ENCODE measurements at places on chromosomes 12 and 14. TPM values are rescaled to one million over a fixed set of nuclear protein-coding genes. Genes with fewer than 3 reads are reported as not detected.

GRCh38 chr12:48924617-48925303 lies 532 bp downstream of the FKBP11 start:
- peak overlapping the region; percentile 52 for H3K4me3 ChIP-seq
- no peak overlapping the region for H3K27ac ChIP-seq
- no peaks in the 10 kb centered on the region for H3K27me3 ChIP-seq
- peak; percentile 77 for DNase-seq

DNA sequence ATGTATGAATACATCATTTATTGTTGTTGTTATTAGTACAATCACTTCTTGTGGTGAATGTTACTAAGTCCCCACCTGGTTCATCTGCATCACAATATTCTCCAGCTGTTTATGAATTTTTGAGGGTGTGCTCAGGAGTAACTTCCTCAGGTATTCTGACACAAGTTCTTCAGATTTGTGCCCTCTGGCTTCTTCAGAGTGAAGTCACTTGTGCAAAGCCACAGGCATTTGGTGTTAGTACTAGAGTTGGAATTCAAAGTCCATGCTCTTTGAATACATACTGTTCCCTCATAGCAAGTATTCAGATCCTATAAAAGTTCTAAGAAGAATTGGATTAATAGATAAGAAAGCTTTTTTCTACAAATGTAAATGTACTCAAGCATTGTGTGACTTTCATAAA lies 150.3 kb upstream of the AVPR1A start:
- no peak for DNase-seq
- no peaks in the 10 kb centered on the region for H3K27me3 ChIP-seq
- H3K27ac ChIP-seq = no peak overlapping the region

- no peak overlapping the region for H3K27ac ChIP-seq
- H3K4me3 ChIP-seq = no peak overlapping the region
- H3K36me3 ChIP-seq = no peaks in the 10 kb centered on the region
- DNase-seq = no peak
- no peaks in the 10 kb centered on the region for H3K4me1 ChIP-seq
Measured at GRCh38 chr12:101948365-101948764, 71.0 kb downstream of the DRAM1 start.

DNA sequence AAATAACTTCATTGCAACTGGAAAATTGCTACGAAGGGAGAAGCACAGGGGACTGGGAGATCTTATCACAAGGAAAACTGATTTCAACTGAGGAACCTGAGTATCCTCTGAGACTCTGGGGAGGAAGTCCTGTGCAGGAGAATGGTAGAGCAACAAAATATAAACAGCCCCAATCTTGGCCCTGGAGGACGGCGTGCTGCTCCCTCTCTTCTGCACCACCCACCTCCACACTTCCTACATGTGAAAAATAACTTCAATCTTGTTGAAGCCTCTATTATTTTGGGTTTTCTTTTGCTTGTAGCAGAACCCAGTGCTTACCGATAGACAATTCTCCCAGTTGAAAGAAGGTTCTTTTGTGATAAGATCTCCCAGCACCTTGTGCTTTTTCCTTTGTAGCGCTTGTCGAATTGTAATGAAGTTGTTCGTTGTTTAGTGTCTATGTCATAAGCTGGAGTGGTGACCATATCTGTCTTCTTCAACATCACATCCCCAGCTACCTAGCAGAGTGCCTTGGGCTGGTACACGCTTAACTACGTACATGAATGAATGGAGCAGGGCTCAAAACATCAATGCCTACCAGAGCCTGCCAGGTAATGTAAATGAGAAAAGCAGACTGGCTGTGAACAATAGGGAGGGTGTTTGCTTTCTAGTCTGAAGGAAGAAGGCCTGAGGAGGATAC lies 2.8 kb upstream of the CD4 start:
- H3K4me1 ChIP-seq = no peaks in the 10 kb centered on the region
- no peak overlapping the region for H3K27ac ChIP-seq
- H3K27me3 ChIP-seq = no peaks in the 10 kb centered on the region
- H3K4me3 ChIP-seq = no peak overlapping the region
- no peak for DNase-seq
- no peaks in the 10 kb centered on the region for H3K36me3 ChIP-seq

GRCh38 chr12:56155256-56155845 lies 2.8 kb upstream of the MYL6 start:
- H3K4me1 ChIP-seq = peaks cover 35% of the 10 kb centered on the region
- peaks cover 21% of the 10 kb centered on the region for H3K36me3 ChIP-seq
- no peak overlapping the region for H3K27ac ChIP-seq
- H3K27me3 ChIP-seq = no peaks in the 10 kb centered on the region

DNA sequence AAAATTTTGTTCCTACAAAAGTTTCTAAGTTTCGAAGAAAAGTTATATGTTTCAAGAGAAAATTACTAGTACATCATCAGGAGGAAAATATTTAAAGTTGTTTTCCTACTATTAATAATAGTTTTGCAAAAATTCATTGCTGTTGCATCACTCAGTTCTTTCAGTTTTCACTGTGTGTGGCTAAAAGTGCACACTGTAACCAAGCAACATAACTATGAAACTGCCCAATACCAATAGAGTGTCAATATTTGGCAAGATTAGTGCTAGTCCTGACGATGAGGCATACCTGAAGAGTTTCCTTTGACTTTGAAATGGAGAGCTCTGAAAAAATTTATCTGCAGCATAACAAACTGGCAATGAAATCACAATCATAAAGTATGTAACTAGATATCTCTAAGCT lies 194.3 kb downstream of the CPNE8 start:
- no peaks in the 10 kb centered on the region for H3K36me3 ChIP-seq
- H3K27me3 ChIP-seq = no peaks in the 10 kb centered on the region
- H3K4me3 ChIP-seq = no peak overlapping the region
- H3K27ac ChIP-seq = no peak overlapping the region
- DNase-seq = no peak
- no peaks in the 10 kb centered on the region for H3K4me1 ChIP-seq

Gene LRIG3
- 0.03 TPM for polyA plus RNA-seq

DNA sequence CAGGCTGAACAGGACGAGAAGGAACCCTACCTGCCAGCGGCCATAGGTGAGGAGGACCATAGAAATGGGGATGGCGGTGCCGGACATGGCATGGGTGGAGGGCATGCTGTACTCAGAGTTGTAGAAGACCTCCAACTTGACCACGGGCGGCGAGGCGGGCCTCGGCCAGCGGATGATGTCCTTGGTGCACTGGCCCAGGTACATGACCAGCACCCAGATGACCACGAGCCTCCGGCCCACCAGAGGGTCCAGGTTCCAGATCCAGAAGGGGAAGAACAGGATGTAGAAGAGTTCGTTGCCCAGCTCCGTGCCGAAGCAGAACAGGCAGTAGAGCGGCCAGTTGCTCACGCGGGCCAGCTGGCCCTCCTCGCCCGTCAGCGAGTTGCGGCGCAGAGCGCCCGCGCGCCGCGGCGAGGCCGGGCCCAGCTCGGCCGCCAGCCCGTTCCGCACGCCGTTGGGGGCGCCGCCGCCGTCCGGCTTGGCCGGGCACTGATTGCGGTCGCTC lies 582 bp downstream of the SGPP1 start:
- peak overlapping the region; percentile 61 for H3K27ac ChIP-seq
- H3K36me3 ChIP-seq = no peaks in the 10 kb centered on the region
- H3K4me3 ChIP-seq = peak overlapping the region; percentile 82
- H3K27me3 ChIP-seq = no peaks in the 10 kb centered on the region
- peaks cover 7% of the 10 kb centered on the region for H3K4me1 ChIP-seq

DNA sequence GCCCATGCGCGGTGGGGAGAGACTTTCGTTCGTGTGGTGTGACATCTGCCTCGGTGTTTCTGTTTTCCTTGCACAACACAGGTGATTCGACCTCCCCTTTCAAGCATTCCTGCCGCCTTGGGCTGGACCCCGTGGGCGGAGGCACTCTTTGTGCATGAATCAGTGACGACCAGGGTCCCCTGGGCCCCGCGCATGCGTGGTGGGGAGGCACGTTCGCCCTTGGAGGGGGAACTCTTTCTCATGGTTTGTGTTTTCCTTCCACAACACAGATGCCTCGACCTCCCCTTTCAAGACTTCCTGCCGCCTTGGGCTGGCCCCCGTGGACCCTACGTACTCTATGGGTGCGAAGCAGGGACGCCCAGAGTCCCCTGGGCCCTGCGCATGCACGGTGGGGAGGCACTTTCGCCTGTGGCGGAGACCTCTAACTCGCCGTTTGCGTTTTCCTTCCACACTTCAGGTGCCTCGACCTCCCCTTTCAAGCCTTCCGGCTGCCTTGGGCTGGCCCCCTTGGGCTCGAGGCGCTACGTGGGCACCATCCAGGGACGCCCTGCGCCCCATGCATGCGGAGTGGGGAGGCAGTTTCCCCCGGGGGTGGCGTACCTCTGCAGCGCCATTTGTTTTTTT lies 340.9 kb downstream of the ALG10 start:
- peak overlapping the region; percentile 39 for H3K4me3 ChIP-seq
- H3K36me3 ChIP-seq = no peaks in the 10 kb centered on the region
- H3K27ac ChIP-seq = no peak overlapping the region
- H3K27me3 ChIP-seq = peaks cover 78% of the 10 kb centered on the region
- DNase-seq = peak; percentile 59

DNA sequence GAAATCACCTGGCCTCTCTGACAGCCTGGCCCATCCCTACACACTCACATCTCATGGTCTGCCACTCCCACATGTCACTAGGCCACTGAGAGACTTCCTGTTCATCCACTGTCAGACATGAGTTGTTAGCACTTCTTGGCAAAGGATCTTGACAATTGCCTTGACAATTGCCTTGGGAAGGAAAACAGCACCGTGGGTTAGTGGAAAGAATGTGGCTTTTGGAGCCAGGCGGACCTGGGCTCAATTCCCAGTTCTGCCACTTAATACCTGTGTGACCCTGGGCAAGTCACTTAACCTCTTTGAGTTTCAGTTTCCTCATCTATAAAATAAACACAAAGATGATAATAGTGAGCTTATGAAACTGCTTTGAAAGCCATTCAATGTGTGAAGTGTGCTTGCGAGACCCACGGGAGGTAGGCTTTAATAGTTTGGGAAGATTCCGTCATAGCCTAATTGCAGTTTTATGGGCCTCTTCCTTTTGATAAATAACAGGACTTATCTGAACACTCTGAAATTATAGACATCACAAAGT lies 250.4 kb downstream of the C12orf75 start:
- no peak overlapping the region for H3K4me3 ChIP-seq
- no peaks in the 10 kb centered on the region for H3K4me1 ChIP-seq
- no peaks in the 10 kb centered on the region for H3K27me3 ChIP-seq
- no peak overlapping the region for H3K27ac ChIP-seq
- DNase-seq = no peak

GRCh38 chr14:77559381-77559780 lies 57.1 kb downstream of the SPTLC2 start:
- no peaks in the 10 kb centered on the region for H3K4me1 ChIP-seq
- peaks cover 14% of the 10 kb centered on the region for H3K36me3 ChIP-seq
- no peak overlapping the region for H3K4me3 ChIP-seq
- no peak for DNase-seq
- H3K27ac ChIP-seq = no peak overlapping the region

DNA sequence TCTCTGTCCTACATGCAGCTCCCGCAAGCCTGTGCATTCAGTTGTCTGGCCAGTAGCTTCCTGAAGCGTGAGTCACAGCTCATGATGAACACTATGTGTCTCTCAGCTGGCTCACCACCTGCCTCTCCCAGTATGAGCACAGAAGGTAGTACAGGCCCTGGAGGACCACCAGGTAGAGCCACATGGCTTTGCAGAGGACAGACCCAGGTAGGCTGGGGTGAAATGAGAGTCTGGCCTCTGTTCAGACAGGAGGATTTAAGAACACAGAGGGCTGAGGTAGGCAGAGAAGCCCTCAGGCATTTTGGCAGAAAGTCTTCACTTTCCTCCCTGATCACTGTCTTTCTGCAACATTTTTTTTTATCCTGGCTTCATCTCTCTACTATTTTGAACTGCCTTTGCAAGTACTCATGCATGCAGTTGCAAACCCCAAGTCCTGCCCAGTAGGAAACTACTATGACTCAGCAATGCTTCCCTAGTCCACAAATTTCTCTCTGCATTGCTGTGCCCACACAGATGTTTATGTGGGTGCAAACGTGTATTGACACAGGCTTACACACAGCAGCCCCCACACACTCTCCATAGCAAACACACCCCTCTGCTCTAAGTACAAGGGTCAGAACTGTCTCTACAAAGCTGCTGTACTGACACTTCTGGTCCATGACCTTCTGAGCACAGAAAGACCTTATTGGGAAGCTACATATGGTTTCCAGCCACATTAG lies 7.2 kb upstream of the SDR9C7 start:
- no peak for DNase-seq
- no peaks in the 10 kb centered on the region for H3K27me3 ChIP-seq
- no peak overlapping the region for H3K4me3 ChIP-seq
- no peaks in the 10 kb centered on the region for H3K36me3 ChIP-seq
- no peaks in the 10 kb centered on the region for H3K4me1 ChIP-seq
- no peak overlapping the region for H3K27ac ChIP-seq

- H3K27ac ChIP-seq = no peak overlapping the region
- no peak overlapping the region for H3K4me3 ChIP-seq
- H3K4me1 ChIP-seq = no peaks in the 10 kb centered on the region
- DNase-seq = no peak
- H3K27me3 ChIP-seq = no peaks in the 10 kb centered on the region
Measured at GRCh38 chr12:90729736-90730135, 225.2 kb downstream of the CCER1 start.

DNA sequence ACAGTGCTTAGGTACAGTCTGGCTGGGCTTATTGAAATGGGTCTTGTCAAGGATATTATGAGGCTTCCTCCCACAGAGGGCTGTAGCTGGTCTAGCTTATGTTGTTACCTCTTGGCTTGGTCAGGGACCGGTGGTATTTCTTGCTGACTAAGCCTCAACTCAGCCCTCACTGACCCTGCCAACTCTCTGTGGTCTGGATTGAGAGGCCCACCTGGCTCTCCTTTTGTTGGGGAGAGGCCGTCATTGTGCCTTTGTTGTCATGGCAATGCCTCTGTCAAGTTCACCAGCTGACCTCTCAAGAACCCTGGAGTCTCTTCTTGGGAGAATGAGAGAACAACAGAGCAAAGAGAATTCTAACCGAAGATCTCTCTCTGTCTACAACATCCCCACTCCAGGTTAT lies 245.6 kb upstream of the NPAS3 start:
- no peak overlapping the region for H3K4me3 ChIP-seq
- no peak for DNase-seq
- H3K36me3 ChIP-seq = no peaks in the 10 kb centered on the region
- no peaks in the 10 kb centered on the region for H3K27me3 ChIP-seq

DNA sequence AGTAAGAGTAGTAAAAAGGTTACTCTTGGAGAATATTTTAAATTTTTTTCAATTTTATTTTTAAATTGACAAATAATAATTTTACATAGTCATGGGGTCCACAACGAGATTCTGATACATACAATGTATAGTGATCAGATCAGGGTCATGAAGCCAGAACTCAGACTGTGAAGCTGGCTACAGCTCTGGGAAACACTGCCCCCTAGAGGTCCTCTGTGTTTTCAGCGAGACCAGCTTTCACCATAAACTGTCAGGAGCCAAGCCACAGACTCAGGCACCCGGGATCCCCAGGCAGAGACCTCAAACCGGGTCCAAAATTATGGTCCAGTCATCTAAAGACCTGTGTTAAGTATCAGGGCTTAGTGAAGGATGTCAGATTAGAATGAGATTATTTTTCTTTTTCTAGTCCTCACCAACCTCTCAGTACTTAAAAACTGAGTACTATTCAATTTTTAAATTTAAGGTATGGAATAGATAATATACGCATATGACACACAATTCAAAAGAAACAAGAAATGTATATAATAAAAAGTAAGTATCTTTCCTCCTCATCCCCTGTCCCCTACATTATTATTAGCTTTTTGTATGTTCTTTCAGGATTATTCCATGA lies 397.1 kb downstream of the MDGA2 start:
- no peak overlapping the region for H3K27ac ChIP-seq
- DNase-seq = peak; percentile 20
- H3K4me1 ChIP-seq = no peaks in the 10 kb centered on the region
- H3K4me3 ChIP-seq = no peak overlapping the region

Measured in SK-N-SH (cell line).